Upper lobe of right lung (tissue), 1 donor: ENCODE measurements at places on chromosomes 7 and 10.

- no peak for DNase-seq
These were observed 14.5 kb downstream of the TOMM7 start for GRCh38 chr7:22808140-22808539.

GRCh38 chr7:79877874-79878465 is 256.7 kb upstream of the GNAI1 start:
- DNase-seq, result no peak

DNA sequence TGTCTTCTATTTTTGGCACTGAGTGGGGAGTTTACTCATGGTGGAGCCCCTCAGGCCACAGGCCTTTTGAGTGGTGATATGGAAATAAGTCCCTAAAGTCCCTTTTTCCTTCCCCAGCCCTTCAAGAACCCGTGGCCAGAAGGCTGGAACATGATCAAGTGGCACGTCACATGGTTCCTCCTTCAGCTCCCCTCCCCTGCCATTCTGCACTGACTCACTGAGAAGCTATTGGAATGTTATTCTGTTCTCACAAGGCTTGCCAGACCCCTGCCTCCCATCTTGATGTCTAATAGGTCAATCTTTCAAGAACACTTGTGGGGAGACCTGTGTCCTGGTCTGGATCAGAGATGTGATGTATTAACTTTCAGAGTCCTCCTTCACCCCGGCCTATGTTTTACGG is 279.8 kb downstream of the SEC23IP start:
- no peak for DNase-seq

DNA sequence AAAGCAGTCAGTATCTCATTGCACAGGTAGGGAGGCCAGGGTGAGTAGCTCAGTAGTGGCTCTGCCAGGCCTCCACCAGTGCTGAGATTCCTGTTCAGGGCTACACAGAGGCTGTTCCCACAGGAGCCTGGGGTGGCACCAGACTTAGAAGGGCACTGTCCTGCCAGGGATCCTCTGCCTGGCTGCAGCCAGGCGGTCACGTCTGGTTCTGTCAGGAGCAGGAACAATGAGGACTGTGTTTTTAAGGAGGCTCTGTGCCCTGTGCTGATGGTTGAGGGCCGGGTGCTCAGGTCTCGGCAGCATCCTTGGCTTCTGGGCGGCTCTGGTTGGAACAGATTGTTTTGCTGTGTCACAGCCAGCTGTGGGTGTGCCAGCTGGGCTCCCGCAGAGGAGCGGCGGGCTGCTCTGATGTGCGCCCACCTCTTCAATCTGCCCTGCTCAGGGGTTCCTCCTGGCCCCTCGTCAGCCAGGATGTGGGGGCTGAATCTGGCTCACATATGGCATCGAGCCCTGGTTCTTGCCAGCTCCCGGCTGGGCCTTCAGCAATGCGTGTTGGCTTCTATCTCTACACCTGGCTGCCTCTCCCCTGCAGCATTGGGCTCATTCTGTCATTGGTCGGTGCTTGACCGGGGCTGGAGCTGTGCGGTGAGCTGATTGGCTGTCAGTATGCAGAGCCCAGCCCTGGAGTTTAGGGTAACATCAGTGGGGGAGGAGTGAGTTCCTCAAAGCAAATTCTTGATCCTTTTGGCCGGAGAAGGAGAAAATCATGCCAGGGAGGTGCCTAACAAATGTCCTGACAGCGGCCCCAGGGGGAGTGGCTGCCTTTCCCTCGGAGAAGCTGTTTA is 41.2 kb downstream of the TACR2 start:
- no peak for DNase-seq

GRCh38 chr7:121744319-121744718 is 128.6 kb upstream of the PTPRZ1 start:
- no peak for DNase-seq

DNA sequence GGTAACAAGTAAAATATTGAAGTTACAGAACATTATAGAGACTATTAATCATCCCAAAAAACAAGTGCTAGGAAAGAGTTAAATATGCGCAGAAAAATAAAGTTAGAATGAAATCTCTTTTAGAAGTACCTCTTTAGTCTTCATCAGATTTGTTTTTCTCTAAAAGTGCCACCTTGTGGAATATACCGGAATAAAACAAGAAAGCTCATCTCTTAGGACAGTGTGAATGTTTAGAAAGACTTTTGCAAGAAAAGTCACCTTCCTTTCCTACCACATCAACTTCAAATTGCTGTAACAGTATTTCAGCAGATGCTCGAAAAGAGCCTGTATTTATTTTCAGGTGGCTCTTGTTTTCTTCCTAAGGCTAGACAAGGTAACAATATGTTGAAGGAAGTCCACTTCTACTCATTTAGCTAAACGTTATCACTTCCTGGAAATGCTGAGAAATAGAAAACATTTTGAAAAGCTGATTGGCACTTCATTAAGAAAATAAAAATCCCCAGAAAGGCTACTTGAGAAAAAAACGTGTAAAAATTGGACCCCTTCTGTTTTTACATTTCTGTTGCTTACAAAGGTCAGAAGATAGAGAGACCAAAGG is 19.8 kb upstream of the FAM133B start:
- DNase-seq, result no peak

DNA sequence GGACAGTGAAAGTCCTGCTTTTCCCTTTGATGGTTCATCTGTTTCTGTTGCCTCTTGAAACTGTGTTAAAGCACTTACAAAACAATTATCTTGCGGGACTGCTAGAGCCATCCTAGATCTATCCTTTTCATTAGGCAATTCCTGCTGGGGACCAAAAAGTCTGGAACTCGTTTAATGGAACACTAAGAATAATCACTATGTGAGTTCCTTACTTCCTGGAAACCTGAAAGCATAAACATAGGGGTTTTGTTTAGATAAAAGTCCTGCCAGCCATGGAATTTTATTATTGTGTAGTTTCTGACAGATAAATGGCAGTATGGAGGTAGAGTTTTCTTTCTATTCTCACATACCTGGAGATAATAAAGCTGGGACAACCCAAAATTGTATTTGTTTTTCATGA is 1133.3 kb downstream of the SORCS3 start:
- no peak for DNase-seq

GRCh38 chr7:139704308-139704879 is 73.4 kb downstream of the HIPK2 start:
- DNase-seq, result no peak

DNA sequence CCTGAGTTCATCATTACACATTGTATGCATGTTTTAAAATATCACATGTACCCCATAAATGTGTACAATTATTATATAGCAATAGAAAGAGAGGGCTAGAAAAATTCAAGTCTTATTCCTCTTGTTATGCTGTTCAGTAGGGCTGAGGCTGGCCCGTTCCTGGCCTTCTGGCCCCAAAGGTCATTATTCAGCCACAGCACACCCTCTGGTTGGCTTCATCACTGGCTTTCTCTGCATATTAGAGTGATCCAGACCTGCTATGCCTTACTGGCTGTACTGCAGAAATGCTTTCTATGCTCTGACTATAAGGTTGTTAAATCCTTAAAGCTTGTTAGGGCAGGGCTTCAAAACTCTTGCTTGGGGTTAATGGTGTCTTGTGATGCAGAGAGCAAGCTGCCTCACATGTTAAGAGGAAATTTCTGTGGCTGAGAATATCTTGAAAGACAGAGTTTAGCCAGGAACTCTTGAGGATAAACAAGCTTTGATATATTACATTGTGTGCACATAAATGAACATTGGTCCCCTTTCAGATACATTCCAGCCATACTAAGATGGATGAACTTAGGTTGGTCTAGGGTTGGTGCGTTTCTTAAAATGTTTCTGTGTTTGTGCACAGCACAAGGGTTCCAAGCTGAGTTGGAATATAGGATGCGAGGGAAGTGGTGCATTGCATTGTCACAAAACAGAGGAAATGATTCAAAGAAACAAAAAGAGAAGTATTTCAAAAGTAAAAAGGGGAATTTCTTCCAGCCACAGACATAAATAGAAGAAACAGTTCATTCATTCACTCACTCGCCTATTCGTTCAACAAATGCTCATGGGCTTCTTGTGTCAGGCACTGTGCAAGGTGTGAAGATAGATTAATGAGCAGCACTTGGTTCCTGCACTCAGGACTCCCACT is 61.6 kb upstream of the WDR11 start:
- no peak for DNase-seq

- DNase-seq, result no peak
These were observed 297.6 kb upstream of the IGFBP3 start for GRCh38 chr7:46218461-46219200.

GRCh38 chr10:114499116-114499515 is 94.8 kb upstream of the AFAP1L2 start:
- no peak for DNase-seq

GRCh38 chr10:12796401-12797160 is 204.9 kb downstream of the CCDC3 start:
- no peak for DNase-seq

- no peak for DNase-seq
These were observed 253.0 kb downstream of the AGMO start for GRCh38 chr7:15308821-15309220.

DNA sequence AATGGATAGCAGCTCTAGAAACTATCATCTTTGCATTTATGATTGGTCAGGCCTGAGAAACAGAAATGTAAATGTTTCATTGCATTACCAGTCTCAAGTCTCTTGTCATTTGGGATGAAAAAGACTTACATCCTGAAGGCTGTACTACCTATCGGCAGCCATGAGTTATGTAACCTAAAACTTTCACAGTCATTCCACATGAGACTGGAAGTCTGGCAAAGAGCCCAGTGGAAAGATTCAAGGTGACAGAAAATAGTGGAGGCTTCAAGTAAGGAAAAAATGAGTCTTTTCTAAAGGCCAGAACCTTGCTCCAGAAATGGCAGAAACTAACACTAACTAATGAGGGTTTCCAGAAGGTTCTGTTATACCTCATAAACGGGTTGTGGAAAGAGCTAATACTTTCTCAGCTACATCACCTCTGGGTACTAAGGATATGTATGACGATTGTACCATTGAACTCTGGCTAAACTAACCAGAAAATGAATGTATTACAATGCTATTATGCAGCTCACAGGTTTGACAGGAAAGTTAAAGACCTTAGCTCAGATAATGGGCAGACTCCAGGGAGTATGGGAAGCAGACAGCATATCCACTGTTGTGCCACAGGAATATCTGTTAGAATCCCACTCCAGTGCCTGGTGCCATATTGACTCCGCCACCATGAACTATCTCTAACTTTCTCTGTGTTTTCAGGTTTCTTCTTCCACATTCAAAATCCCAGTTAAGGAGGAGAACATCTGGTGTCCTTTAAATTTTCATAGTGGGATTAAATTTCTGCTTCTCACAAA is 41.7 kb upstream of the DYNC1I1 start:
- no peak for DNase-seq

GRCh38 chr10:128870830-128871597 is 596.0 kb upstream of the MGMT start:
- DNase-seq, result no peak

GRCh38 chr10:31927565-31927883 is 1.1 kb downstream of the ARHGAP12 start:
- DNase-seq, result no peak

GRCh38 chr7:133442818-133443217 is 189.9 kb downstream of the EXOC4 start:
- no peak for DNase-seq

DNA sequence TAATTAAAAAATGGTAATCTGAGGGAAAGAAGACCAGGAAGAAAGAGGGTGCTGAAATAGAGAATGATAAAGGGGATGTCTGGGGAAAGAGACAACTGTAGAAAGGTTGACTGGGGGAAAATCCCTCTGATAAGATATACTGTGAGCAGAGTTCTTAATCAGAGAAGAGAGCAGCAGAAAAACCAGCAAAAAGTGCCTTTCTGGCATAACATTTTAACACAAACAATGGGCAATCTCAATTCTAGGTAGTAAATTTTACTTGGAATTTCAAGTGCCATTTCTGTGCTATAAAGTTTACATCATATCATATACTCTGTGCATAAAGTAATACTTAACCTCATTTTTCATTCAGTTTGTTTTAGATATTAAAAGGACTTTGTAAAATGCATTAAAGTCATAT is 251.9 kb upstream of the HGF start:
- no peak for DNase-seq

DNA sequence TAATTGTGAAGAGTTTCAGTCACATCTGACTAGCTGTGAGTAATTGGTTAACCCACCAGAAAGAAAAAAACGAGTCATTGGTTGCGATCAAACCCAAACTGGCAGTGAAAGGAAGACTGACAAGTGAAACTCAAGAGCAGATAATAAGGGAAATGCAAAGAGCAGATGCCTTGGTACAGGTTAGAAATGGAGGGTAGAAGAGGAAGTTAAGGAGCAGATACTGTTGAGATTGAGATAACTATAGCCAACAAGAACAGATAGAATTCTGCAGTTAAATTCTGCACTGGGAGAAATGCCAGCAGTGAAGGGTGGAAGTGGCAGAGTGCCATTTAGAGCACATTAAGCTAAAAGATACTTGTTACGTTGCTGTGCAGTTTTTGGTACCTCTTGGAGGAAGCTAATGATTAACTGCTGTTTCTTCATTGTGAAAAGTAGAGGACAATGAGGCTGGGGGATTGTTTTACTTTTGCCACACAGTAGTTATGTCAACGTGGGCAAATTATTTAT is 65.8 kb downstream of the CDK13 start:
- no peak for DNase-seq

- no peak for DNase-seq
These were observed 60.8 kb upstream of the KCNMA1 start for GRCh38 chr10:77698267-77698931.
